RPMI8226 (cell line): ENCODE measurements at places on chromosomes 1 and 21.
A peak's percentile ranks its signal among the peaks of the same experiment; 100 is the strongest.

- no peak for DNase-seq
Observed at GRCh38 chr1:150995896-150996295, 10.8 kb downstream of the MINDY1 start.

DNA sequence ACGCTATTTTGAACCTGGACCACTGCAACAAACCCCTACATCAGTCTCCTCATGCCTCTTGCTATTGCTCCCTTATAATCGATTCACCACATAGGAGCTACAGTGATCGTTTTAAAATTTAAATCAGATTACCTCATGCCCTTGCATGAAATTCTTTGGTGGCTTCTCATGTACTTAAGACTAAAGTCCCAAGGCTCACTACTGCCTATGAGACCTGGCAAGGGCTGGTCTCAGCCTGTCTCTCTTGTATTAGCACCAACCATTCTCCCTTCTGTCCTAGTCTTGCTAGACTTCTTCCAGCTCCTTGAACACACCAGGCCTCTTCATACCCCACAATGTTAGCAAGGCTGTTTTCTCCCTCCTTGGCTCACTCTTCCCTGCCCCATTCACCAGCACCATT, 6.5 kb upstream of the GNPAT start:
- DNase-seq: no peak

GRCh38 chr21:45469273-45470086, 64.5 kb downstream of the COL18A1 start:
- DNase-seq: no peak

GRCh38 chr1:33081554-33082305, 777 bp downstream of the AZIN2 start:
- no peak for DNase-seq

DNA sequence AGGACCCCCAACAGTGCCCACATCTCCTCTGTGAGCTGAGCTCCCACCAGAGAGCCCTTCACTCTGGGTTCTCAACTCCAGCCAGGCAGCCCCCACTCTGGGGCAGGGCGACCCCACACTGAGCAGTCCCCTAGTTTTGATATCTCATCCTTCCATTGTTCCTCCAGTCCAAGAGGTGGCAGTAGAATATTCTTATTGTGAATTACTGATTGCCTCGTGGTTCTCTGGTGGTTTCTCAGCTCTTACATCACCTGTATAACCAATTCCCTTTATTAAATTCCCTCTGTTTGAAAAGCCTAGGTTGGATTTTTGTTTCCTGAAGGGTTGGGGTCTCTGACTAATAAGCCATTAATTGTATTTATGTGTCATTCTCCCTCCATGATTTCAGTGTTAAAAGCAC, 407.5 kb downstream of the SETD4 start:
- DNase-seq: no peak

GRCh38 chr1:1157426-1157913, 16.2 kb upstream of the TTLL10 start:
- peak; percentile 82 for DNase-seq

- DNase-seq: no peak
Observed at GRCh38 chr1:177230228-177231016, 59.7 kb downstream of the BRINP2 start.

- peak; percentile 66 for DNase-seq
Observed at GRCh38 chr21:41973427-41973831, 19.6 kb upstream of the C2CD2 start.

DNA sequence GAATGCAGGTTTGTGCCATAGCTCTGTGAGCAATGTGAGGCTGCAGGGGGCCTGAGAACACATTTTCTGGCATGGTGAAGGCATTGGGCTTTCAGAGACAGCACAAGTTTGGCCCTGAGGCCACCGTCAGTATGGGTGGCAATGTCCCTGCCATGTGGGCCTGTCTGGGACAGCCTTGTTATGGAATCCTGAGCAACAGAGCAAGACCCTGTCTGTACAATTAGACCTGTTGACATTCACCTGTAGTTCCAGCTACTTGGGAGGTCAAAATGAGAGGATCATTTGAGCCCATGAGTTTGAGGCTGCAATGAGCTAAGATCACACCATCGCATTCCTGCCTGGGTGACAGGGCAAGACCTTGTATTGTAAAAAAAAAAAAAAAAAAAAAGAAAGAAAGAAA, 35.6 kb downstream of the PRDM15 start:
- DNase-seq: no peak

GRCh38 chr1:148372731-148373130, 110.4 kb downstream of the PPIAL4G start:
- no peak for DNase-seq

- no peak for DNase-seq
Observed at GRCh38 chr1:38818175-38818976, 41.2 kb downstream of the RRAGC start.
